Kidney glomerular epithelial cell (primary cell): ENCODE measurements at places on chromosomes 3 and 15.
A peak's percentile ranks its signal among the peaks of the same experiment; 100 is the strongest.

- DNase-seq, result peak; percentile 19
Measured at GRCh38 chr3:172155897-172156585, 116.7 kb downstream of the FNDC3B start.

DNA sequence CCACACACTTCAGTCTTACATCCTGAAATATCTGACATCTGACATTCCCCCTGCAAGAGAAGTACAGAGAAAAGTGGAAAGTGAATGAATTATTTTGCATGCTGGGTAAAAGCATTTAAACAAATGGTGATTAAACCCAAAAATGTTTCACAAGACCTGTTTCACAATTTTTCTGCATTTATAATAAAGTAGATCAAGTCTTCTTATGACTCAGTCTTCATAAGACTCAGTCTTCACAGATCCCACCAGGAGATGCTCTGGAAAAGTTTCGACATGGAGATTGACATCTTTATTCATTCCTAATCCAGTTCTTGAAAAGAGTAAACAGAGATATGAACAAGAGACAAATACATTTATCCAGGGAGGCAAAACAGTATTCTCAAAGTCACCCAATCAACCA lies 13.2 kb upstream of the EDC3 start:
- no peak for DNase-seq

- DNase-seq, result no peak
Measured at GRCh38 chr3:170267793-170268192, 45.6 kb downstream of the PRKCI start.

DNA sequence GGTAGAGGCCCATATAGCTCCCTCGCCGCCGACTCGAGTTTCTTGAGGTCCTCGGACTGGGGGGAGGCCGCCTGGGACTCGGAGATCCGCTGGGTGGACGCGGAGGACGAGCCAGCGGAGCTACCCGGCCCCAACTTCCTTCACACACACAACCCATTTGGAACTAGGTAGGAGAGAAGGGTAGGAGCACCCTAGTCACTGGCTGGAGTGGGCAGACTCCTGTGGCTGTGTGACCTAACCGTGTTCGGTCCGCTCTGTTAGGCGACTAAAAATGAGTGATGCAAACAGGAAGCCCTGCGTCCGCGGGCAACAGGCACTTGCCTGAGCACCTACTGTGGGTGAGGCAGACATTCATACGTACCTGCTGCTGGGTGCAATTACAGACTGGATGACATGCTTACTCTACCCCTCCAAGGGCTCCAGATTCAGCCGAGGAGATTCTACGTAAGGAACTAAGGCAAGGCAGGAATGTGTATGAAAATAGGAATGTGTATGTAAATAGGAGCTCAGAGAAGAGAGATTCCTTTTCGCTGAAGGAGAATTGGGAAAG lies 4.6 kb upstream of the SIN3A start:
- peak; percentile 69 for DNase-seq

- peak; percentile 51 for DNase-seq
Measured at GRCh38 chr3:156602424-156602823, 47.5 kb upstream of the SSR3 start.

DNA sequence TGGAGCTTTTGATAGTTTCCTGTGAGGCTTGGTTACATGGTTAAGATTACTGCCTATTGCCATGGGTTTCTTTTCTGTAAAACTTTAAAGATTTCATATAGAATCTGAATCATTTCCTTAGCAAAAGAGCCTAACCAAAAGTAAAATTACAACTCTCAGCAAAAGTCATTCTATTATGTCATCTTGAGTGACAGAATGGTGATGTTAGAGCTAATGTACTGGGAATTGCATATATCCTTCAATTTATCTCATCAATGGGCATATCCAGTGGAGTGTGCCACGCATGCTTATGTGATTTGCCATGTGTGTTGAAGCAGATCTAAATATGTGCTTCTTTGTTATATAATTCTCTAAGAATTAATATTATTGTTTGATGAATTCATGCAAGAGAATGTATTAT lies 212.1 kb downstream of the ROBO1 start:
- DNase-seq, result no peak

DNA sequence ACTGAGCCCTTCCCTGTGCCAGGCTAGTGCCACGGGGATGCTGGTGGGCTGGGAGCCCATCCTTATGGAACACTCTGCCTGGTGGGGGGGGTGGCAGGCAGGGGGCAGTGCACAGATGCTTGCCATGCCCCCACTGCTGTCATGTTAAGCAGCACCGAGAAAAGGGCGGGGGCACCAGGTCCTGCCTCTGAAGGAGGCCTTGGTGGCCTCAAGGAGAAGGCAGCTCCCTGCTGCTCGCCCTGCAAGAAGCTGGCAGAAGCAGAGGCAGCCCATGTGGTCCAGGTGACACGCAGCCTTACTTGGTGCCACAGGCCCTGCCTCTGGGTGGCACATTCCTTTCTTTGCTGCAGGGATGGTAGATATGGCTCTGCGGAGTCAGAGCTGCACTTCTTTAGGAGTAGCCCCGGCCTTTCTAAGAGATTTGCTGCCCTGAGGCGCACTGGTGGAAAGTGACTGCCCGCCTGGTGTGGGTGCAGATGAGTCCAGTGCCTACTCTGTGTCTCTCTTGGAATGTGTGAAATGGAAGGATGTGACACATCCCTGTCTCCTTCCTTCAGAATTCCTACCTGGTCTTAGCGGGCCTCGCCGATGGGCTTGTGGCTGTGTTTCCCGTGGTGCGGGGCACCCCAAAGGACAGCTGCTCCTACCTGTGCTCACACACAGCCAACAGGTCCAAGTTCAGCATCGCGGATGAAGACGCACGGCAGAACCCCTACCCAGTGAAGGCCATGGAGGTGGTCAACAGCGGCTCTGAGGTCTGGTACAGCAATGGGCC lies 145.8 kb downstream of the LRRK1 start:
- no peak for DNase-seq

GRCh38 chr15:90994059-90994416 lies 297 bp downstream of the PRC1 start:
- DNase-seq, result no peak

- peak; percentile 43 for DNase-seq
Measured at GRCh38 chr15:73981761-73982221, 10.3 kb downstream of the STOML1 start.

DNA sequence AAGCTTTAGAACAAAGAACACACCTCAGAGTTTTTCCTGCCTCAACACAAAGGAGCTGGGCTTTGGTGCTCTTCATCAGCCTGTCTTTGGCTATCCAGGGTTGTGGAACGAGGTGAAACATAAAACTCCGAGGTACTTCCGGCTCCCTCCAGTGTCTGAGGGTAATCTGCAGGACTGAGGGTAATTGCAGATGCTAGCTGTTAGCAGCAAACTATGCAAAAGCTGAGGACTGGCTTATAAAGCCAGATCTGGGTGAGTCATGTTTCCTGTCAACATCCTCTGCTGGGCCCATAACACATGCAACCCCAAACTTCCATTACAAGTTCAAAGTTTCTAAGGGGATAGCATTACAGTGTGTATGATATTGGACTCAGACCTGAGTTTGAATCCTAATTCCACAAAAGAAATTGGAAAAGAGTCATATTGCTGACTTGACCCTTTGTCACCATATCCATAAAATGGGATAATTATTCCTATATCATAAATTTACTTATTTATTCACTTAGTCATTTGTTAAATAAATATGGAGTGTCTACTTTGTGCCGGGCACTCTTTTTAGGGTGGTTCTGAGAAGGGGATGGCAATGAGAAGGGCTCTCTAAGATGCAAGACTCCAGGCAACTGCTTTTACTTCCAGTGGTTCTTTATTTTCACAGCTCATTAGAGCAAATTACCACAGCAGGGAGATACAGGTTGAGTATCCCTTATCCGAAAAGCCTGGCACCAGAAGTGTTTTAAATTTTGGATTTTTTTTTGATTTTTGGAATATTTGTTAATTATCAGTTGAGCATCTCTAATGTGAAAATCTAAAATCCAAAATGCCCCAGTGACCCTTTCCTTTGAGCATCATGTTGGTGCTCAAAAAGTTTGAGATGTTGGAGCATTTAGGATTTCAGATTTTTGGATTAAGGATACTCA lies 9.5 kb upstream of the TRIM69 start:
- peak; percentile 61 for DNase-seq

DNA sequence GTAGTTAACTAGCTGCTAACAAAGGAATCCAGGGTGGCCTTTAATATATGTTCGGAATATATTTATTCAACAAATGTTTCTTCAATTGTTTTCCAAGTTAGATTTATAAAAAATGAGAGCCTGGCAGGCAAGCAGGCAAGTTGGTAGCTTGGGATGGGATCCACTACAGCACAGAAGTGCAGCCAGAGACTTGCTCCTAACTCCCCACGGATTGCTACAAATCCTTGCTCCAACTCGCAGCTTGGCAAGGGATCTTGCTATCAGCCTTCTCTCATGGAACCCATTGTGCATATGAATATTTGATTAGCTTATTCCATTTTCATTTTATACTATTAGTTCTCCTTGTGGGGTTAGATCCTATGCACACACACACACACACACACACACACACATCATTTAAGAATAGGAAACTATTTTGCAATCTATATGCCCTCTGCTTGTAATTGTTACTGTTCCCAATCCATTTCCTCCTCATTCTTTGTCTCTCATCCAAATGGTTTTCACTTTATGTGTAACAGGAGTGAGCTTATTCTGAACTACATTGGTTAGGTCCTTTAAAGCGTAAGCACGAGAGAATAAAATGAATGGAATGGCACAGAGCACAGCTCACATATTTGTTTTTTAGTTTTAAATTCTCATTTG lies 505.6 kb downstream of the LPP start:
- DNase-seq, result no peak

GRCh38 chr15:87549296-87549695 lies 707.2 kb downstream of the NTRK3 start:
- no peak for DNase-seq

DNA sequence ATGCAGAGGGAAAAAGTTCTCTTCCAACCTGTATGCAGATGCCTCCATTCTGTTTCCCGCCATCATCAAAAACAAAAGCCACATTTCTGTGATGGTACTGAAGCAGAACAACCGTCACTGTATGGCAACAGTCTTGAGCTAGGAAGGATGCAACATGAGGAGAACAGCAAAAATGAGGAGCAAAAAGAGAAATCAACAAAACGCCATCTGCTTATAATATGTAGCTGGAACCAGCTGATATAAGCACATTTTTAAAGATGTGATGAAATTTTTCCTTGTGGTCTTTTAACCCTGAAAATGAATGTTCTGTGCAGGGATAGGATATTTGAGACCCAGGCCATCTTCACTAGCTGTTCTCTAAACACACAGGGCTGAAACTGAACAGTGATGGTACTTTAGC lies 287.0 kb downstream of the ZIC4 start:
- DNase-seq, result no peak

DNA sequence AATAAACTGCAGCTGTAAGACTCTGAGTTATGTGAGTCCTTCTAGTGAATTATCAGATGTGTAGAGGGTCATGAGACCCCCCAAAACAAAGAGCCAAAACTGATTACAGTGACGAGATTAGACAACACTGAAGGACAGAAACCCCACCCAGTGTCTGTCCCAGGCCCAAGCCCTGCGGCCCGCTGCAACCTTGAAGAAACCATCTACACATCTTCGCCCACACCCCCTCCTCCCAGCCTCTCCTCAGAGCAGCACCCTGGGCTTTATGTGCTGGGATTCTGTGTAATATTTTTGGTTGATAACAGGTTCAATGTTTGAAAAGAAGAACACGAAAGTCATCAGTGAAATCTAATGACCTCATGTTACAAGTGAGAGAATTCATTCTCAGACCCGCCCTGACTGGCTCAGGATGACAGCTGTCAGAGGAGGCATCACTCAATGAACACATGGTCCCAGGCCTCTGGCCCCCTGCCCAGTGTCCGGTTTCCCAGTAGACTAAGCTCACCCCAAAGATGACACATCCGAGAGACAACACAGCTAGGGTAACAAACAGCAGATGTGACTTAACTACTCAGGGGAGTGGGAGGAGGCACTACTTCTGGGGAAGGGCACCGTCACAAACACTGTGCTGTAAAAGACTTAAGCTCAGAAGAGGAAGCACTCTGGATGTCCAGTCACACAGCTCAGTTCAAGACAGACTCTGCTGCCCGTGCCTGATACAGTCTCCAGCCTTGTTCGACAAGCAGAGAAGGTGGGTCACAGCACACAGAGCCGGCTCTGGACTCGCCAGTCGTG lies 48.9 kb downstream of the NIPA2 start:
- no peak for DNase-seq

GRCh38 chr3:8802256-8802655 lies 32.8 kb upstream of the OXTR start:
- no peak for DNase-seq

GRCh38 chr15:67109141-67110034 lies 44.0 kb downstream of the SMAD3 start:
- peak; percentile 100 for DNase-seq

DNA sequence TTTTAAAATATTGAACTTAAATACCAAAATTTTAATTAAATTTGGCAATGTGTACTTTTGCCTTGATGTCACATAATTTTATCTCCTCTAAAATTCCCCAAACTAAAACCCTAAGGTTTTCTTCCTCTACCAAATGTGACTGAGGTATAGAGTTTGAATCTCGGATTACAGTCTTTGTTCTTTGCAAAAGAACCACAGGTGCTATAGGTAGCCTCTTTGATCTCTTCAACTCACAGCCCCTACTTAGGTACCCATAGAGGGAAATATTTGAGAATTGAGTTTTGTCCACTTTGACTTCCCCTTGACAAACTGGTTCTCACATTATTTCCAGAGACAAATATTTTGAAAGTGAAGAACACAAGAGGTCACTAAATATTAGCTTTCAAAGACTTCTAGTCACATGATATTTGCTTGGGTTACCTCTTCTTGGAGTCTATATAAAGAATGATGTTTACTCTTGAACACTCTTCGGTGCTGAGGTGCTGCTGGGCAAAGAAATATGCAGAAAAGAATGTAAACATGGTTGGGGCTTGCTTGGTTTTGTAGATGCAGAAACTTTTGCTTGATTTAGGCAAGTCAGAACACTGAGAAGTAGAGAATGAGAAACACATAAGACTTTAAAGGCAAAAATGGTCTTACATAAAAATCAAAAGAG lies 120.8 kb upstream of the MCTP2 start:
- DNase-seq, result no peak

GRCh38 chr3:170529346-170529745 lies 56.5 kb downstream of the SLC7A14 start:
- DNase-seq, result no peak
